ENCODE measurements at places on chromosomes 2 and 18. TPM values are rescaled to one million over a fixed set of nuclear protein-coding genes. Genes with fewer than 3 reads are reported as not detected.
A peak's percentile ranks its signal among the peaks of the same experiment; 100 is the strongest.

DNA sequence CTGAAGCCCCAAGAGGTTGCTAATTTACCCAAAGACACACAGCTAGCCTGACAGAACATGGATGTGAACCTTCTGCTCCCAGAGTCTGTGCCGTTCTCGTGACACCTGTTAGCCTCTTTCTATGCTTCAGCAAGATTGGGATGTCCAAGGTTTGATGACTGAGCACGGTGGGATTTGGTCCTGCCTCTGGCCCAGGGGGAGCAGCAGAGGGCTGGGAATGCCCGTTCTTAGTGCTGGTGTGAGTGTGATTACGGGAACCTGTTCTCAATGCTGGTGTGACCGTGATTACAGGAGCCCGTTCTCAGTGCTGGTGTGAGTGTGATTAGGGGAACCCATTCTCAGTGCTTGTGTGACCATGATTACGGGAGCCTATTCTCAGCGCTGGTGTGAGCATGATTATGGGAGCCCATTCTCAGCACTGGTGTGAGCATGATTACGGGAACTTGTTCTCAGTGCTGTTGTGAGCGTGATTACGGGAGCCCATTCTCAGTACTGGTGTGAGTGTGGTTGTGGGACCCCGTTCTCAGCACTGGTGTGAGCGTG is 67.3 kb upstream of the SNTG2 start:
- no peak overlapping the region for H3K4me3 ChIP-seq
- no peak overlapping the region for H3K27ac ChIP-seq
- no peak for DNase-seq
- H3K27me3 ChIP-seq = peaks cover 8% of the 10 kb centered on the region
- no peaks in the 10 kb centered on the region for H3K36me3 ChIP-seq

RNF152 gene
- total RNA-seq = 5.1 TPM

TCF23 gene
- total RNA-seq = 0.03 TPM

ALLC gene
- total RNA-seq = not detected

DNA sequence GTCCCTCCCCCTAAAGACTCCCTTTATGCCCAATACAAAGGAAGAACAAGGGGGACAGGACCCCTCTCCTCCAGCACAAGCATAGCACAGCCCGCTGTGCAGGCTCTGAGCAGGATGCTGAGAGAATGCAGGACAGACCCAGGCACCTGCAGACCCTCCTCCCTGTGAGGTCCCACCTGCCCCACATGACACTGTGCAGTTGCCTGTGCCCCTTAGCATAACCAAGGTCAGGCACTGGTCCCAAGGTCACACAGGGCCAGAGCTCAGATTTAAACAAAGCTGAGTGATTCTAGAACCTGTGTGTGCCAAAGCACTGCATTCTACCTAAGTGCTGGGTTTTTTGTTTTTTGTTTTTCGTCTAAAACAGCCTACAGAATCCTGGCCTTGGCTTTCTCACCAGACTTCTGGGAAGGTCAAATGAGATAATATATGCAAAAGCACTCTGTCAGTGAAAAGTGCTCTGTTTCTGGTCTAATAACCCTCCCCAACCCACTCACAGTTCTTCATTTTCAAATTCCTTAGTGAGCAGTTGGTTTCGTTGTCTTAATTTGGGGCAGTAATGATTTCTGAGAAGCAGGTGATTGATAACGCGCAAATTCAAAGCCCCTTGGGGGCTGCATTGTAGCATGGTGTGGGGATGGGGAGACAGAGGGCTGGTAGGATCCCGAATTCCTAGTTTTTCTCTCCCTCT is 125.7 kb downstream of the KCTD1 start:
- no peak overlapping the region for H3K4me3 ChIP-seq
- DNase-seq = no peak
- no peaks in the 10 kb centered on the region for H3K4me1 ChIP-seq
- H3K36me3 ChIP-seq = no peaks in the 10 kb centered on the region
- H3K27ac ChIP-seq = no peak overlapping the region
- no peaks in the 10 kb centered on the region for H3K27me3 ChIP-seq

KCNS3 gene
- total RNA-seq = 4.6 TPM

GRCh38 chr2:219509780-219510511 is 4.3 kb upstream of the ASIC4 start:
- H3K27me3 ChIP-seq = no peaks in the 10 kb centered on the region
- no peak overlapping the region for H3K27ac ChIP-seq
- no peak overlapping the region for H3K4me3 ChIP-seq
- no peaks in the 10 kb centered on the region for H3K36me3 ChIP-seq
- peaks cover 4% of the 10 kb centered on the region for H3K4me1 ChIP-seq

CNTNAP5 gene
- total RNA-seq = 0.43 TPM

DNA sequence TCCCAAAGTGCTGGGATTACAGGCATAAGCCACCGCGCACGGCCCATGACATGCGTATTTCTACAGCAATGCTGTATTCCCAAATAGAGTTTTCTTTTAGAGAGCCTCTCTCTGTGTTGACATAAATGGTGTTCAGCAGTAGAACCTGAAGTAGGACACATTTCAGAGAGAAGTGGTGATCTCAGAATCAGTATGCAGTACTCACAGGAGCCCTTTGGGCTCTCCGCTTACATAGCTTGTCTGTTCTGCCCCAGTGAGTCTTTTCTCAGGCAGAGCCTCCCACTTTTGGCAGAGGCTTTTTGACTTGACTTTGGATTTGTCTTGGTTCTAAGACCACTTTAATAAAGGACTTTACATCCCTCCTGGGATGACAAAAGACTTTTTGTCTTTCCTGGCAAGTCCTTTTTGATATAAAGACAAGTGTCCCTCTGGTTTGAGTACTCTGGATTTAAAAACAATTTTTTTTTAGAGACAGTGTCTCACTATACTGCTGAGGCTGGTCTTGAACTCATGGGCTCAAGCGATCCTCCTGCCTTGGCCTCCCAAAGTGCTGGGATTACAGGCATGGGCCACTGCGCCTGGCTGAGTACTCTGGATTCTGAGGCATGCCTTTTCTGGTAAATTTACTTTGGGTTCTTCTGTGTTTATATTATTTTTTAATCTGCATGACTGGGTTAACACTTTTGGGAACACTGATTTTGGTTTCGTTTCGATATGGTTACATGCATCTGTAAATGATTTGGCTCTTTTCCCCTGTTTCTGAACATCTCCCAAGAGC is 113.3 kb downstream of the SMAD2 start:
- no peak for DNase-seq
- H3K36me3 ChIP-seq = no peaks in the 10 kb centered on the region
- H3K27me3 ChIP-seq = no peaks in the 10 kb centered on the region

MLPH gene
- 10.4 TPM for total RNA-seq

IL37 gene
- total RNA-seq = not detected

FABP1 gene
- not detected for total RNA-seq

SCG2 gene
- total RNA-seq = 25.7 TPM

DNA sequence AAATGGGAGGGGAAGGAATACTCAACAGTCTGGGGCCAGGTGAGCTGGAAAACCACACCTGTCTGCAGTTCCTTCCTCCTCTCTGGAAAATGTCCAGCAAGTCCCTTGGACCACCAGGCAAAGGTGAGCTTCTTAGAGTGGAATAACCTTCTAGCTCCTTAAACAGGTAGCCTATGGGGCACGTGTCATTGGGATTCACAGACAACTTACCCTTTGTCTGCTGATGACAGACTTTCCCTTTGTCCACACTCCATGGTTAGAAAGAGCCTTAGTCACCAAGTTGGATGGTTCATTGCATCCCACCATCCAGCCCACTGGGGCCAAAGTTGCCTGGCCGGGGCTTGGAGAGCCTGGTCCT is 98.0 kb upstream of the ITGA6 start:
- peak overlapping the region; percentile 58 for H3K27ac ChIP-seq
- no peak overlapping the region for H3K4me3 ChIP-seq
- H3K4me1 ChIP-seq = peaks cover 35% of the 10 kb centered on the region
- H3K27me3 ChIP-seq = no peaks in the 10 kb centered on the region

- no peaks in the 10 kb centered on the region for H3K4me1 ChIP-seq
- H3K36me3 ChIP-seq = no peaks in the 10 kb centered on the region
- H3K27me3 ChIP-seq = no peaks in the 10 kb centered on the region
- H3K27ac ChIP-seq = no peak overlapping the region
- H3K4me3 ChIP-seq = no peak overlapping the region
- no peak for DNase-seq
These were observed 44.4 kb upstream of the MBP start for GRCh38 chr18:77177009-77177408.

- H3K4me1 ChIP-seq = no peaks in the 10 kb centered on the region
- no peak overlapping the region for H3K4me3 ChIP-seq
- H3K27ac ChIP-seq = no peak overlapping the region
- H3K27me3 ChIP-seq = no peaks in the 10 kb centered on the region
These were observed 53.1 kb downstream of the TMEM18 start for GRCh38 chr2:624096-624495.

DNA sequence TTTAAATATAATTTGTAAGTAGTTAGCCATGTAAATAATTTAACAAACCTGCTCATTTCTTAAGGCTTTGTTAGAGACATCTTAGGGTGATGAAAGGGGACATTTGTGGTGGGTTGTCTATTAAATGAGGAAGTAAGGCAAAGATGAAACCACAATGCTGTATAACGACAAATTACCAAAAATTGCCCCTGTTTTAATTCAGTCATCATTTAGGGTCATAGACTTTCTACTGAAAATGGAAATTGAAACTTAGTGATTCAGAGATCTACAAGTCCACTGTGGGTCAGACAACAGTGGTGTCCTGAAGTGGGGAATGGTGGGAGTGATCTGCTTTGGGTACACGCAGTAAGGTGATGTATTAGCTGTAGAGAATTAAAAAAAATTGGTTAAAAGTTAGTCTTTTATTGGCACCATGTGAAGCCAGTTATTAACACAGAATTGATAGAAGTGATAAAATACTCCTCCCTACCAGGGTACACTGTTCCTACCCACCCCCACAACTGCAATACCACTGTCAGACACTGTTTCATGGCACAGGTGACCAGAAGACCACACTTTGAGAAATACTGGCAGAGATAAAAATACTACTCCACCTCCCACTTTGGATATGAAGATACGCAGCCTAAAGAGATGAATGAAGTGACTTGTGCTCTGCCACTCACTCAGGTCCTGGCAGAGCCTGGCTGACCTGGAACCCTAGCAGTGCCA is 13.4 kb downstream of the CERS6 start:
- no peaks in the 10 kb centered on the region for H3K27me3 ChIP-seq
- peaks cover 23% of the 10 kb centered on the region for H3K4me1 ChIP-seq
- no peaks in the 10 kb centered on the region for H3K36me3 ChIP-seq

DNA sequence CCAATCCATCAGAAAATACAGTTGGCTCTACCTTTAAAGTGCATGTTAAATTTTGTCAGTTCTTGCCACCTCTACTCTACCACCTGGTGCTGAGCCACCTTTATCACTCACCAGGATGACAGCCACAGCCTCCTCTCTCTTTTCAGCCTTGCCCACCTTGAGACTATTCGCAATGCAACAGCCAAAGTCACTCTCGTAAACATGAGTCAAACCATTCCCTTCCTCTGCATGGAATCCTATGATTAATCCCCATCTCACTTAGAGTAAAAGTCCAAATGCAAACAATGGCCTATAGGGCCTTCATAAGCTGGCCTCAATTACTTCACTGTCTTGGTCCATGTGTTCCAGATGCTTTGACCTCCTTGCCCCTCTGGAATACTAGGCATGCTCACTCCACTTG is 5.8 kb upstream of the OSBPL6 start:
- no peaks in the 10 kb centered on the region for H3K36me3 ChIP-seq
- no peaks in the 10 kb centered on the region for H3K27me3 ChIP-seq
- no peak overlapping the region for H3K27ac ChIP-seq
- no peak for DNase-seq
- H3K4me1 ChIP-seq = no peaks in the 10 kb centered on the region

IL1B gene
- 0.98 TPM for total RNA-seq

- no peak overlapping the region for H3K27ac ChIP-seq
- H3K4me1 ChIP-seq = peaks cover 15% of the 10 kb centered on the region
- H3K27me3 ChIP-seq = no peaks in the 10 kb centered on the region
- H3K36me3 ChIP-seq = no peaks in the 10 kb centered on the region
These were observed 35.1 kb downstream of the CHN1 start for GRCh38 chr2:174970092-174970491.

DNA sequence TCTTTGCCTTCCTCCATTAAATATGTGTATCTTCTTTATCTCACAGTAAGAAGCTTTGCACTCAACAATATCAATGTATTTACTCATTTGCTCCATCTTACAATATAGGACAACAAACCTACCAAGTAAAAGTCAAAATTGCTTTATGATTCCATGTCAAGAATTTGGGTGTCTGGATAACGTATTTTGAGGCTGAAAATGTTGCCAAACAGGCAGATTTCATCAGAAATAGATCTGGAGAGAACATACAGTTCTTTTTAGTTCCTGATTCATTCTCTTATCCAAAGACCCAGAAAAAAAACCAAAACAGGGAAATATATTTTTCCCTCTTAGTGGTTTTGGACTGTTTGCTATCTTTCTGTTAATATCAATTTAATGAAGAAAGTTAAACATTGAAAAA is 621.1 kb downstream of the STK39 start:
- no peak overlapping the region for H3K4me3 ChIP-seq
- no peaks in the 10 kb centered on the region for H3K27me3 ChIP-seq
- DNase-seq = no peak

DNA sequence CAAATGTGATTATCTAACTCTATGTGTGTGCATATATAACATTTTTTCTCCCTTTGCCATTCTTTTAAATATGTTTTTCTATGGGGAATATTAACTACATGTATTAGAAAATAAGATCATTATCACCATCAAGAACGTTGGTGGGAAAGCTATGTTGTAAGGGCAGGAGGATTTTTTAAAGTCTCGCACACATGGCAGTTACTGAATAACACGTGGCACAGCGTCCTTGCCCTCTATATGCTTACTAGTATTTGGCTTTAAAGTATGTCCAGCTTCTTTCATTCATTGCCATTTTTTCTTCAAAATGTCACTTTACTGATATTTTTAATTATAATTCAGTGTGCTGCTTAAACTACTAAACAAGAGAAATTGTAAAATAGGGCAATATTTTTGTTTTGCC is 944.3 kb downstream of the SOCS6 start:
- no peak overlapping the region for H3K27ac ChIP-seq
- H3K4me3 ChIP-seq = no peak overlapping the region
- no peak for DNase-seq
- no peaks in the 10 kb centered on the region for H3K36me3 ChIP-seq
- H3K4me1 ChIP-seq = no peaks in the 10 kb centered on the region

CTAGE1 gene
- total RNA-seq = not detected

ZSWIM2 gene
- total RNA-seq = not detected

DNA sequence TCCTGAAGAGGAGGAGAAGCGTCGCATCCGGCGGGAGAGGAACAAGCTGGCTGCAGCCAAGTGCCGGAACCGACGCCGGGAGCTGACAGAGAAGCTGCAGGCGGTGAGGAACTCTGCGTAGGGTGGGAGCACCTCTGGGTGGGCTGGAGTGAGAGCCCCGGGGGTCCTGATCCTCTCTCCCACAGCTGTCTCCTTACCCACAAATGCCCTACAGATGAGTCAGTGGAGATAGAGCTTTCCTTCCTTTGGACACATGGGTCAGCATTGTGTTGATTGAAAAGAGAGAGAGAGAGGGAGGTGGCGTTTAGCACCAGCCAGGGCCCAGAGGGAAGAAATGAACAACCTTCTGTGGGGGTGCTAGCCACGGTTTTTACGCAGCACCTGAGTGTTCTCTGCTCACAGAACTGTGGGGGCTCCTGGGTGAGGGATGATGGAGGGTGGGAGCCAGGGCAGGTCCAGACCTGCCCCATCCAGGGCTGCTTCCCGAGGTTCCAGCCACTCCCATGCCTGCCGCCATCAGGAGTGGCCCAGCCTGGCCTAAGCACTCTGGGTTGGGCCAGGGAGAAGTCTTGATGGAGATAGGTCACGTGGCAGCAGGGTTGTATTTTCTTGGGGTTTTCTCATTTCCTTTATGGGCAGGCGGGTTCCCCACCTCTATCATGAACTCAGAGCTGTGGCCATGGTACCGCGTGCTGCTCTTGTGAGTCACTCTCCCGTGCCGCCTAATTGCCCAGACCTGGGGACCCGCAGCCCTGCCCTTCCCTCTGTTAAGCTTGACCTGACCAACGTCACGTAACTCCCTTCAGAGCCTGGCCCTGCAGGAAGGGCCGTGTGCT is 16.3 kb downstream of the FOSL2 start:
- no peaks in the 10 kb centered on the region for H3K27me3 ChIP-seq
- H3K4me1 ChIP-seq = no peaks in the 10 kb centered on the region
- no peak overlapping the region for H3K4me3 ChIP-seq
- DNase-seq = no peak

RAPH1 gene
- total RNA-seq = 17.9 TPM

UNC50 gene
- total RNA-seq = 23.3 TPM
